ENCODE measurements at places on chromosomes 11 and 22. TPM values are rescaled to one million over a fixed set of nuclear protein-coding genes. Genes with fewer than 3 reads are reported as not detected.

DNA sequence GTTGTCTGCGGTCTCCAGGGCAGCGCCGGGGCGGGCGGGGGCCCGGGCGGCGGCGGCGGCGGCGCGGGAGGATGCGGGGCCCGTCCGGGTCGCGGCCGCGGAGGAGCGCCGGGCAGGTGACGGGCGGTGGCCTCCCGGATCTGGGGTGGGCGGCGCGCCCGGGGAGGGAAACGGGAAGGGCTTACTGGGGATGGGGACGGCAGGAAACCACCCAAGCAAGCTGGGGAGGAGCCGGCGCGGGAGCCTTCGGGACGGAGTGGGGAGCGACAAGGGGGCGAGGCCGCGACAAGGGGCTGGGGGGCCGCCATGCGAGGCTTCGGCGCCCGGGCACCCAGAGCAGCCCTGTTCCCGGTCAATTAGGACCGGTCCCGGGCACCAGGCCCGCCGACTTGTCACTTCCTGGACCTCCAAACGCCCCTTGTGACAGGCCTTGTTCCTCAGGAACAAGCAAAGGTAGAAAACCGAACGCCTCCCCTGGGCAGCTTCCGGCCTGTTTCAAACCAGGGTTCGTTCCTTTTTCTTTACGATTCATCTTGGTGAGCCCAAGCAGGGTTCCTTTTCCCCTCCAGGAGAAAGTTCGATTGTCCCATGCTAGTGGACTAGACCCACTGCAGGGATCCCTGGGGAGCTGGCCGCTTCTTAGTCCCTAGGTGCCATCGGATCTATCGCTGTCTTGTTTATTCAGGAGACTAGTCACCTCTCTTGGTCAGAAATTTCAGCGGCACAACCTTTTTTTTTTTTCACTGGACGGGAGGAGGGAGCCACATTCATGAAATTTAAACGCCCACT is 492 bp downstream of the JHY start:
- peak; percentile 52 for DNase-seq

DNA sequence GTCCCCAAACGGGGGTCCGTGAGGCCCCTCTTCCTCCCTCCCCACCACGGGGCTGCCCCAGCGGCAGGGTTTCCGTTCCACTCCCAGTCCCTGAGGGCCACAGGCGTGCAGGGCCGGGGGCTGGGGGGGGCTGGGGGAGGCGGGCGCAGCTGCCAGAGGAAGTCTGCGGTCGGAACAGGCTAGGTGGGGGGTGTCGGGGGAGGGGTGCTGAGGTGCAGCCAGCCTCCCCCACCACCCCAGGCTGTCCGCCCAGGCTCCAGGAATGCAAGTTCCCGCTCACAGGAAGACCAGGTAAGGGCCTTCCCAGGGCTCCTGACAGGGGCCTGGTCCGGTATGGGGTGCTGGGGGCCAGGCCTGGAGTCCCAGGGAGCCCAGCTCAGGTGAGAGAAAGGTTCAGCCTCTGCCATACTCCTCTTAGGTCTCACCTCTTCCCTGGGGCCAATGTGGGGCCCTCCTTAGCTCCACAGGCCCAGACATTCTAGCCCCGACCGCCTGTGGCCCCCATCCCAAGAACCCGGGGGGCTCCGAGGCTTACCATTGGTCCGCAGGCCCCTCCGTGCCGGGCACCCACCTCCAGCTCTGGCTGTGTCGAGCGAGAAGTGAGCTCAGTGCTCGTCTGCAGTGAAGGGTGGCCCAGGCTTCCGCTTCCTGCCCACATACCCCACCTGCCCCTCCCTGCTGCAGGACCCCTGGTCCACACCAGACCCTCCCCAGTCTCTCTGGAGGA is at the start of gene PTPRCAP:
PTPRCAP (minus strand) TSS at position 601 of the 727 bp plus-strand sequence; CDS start at position 538, 63 bp downstream.
- no peak for DNase-seq

DNA sequence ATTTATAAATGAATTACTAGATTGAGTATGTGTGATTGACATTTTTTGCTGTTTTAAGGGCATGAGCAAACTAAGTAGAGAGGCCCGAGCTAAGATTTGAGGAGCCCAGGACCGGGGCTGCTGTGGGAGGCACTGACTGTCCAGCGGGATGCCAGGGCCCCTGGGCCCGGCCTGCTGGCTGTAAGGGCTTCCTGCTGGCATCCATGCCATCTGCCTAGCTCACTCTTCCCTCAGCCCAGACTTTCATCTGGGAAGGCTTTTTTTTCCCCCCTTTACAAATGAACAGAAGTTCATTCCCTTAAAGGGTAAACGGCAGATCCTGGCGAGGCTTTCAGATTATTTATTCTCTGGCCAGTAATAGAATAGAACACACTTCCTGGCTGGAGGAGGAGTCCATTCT is 16.0 kb upstream of the TP53I11 start:
- DNase-seq = no peak

- DNase-seq = no peak
These were observed 30.6 kb downstream of the IGHMBP2 start for GRCh38 chr11:68934321-68934645.

DNA sequence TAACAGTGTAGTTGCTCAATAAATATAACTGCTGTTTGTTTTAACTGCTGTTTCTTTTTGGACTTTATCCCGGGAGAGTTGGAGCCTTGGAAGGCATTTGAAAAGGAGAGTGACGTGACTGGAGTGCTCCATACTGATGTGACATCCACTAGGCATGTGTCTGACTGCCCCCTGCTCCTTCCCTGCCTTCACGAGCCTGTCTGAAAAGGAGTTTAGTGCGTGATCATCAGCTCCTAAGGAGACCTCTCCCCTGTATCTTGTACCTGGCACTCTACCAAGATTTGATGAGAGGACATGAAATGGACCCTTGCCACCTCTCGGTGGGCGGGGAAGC is 22.9 kb downstream of the ZBTB16 start:
- DNase-seq = no peak

- no peak for DNase-seq
These were observed 27.1 kb upstream of the WNT11 start for GRCh38 chr11:76233196-76233921.

DNA sequence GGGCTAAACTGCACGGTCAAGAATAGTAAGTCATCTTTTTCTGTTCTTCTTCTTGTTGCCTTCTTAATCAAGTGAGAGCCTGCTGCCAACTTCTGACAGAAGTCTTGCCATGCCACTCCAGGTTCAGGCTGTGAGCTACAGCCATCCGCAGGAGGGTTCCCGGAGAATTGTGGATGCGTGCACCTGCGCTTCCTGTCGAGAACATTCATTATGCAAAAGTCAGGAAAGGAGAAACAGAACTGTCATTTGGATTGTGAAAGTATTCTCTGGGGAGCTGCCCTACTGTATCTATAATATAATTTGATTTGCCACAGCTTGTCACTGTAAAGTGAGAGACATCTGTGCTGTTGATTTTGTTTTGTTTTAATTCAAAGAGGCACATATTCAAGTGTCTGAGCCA is 12.3 kb downstream of the IL17RA start:
- no peak for DNase-seq

- no peak for DNase-seq
These were observed 9.5 kb upstream of the CREB3L1 start for GRCh38 chr11:46267930-46268329.

DNA sequence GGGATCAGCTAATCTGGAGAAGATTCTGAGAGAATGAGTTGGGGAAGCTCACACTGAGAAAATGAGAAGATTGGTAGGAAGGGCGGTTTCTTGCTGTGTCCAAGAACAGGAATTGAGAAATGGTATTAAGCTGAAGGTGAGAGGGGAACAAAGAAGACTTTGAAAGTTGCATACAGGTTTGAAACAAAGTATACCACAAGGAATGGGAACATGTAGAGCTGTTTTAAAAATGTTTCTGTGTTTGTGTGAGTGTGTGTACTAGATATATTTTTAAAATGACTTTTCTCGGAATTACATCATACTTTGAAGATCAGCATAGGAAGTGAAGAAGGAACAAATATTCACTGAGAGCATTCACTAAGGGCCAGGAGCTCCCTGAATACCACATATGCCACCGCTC is 24.4 kb upstream of the IZUMO1R start:
- no peak for DNase-seq

DNA sequence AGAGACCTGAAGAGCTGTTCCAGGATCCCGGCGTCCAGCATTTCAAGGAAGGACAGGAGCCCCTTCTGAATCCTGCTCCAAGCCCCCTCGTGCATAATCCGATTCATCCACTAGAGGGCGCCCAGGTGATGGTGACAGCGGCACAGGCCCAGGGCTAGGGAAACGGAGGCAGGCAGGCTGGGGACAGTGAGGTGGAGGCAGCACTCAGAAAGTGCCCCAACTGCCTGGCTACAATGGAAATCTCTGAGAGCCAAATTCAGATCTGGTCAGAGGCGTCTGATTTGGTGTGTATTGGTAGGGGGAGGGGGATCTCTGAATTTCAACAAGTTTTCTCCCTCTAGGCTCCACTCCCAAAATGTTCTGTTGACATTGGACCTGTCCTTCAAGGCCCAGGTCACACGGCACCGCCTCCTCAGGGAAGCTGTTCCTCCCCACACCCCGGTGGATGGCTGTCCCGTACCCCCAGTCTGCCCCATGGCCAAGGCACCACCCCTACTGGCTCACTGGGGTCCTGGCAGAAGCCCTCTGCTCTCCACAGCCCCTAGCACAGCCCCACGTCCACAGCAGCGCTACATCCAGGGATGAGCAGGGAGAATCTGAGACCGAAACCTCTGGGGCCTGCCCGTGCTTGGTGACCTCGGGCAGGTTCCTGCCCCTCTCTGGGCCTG is 142.9 kb downstream of the CRYBB2 start:
- peak; percentile 80 for DNase-seq

DNA sequence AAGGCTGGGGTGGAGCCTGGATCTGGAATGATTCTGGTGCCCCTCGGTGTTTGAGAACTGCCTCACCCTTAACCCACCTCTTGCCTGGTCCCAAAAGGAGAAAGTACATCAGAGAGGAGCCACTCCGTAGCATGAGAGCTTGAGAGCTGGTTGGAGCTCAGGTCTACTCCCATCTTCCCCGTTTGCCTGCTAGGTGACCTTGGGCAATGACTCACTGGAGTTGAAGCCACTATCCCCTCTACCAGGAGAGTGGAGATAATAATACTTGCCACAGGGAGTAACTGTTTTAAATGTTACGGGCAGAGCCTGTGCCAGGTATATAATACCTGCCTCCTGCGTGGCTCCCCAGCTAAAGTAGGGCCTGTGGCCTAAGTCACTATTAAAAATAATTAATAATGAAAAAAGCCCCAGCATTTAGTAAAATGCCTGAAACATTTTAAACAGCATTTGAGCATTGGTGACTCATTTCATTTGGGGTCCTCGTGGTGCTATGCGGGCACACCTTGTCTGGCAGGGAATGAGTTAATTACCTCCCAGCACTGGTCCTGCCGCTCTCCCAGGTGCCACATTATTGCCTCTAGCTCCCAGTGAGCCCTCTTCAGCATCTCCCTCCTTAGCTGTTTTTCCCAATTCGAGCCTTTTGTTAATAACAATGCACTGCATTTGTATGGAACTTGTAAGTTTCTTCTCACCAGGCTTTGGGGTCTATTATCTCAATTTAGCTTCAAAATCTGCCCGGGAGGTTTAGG is 22.5 kb downstream of the CYTH4 start:
- DNase-seq = no peak

The ALG12 gene
- total RNA-seq = 7.4 TPM

The THY1 gene
- total RNA-seq = 4.6 TPM

The VPREB1 gene
- not detected for total RNA-seq

Data from pancreas (tissue), 10 donors.